ENCODE measurements at places on chromosomes 3 and 15.

DNA sequence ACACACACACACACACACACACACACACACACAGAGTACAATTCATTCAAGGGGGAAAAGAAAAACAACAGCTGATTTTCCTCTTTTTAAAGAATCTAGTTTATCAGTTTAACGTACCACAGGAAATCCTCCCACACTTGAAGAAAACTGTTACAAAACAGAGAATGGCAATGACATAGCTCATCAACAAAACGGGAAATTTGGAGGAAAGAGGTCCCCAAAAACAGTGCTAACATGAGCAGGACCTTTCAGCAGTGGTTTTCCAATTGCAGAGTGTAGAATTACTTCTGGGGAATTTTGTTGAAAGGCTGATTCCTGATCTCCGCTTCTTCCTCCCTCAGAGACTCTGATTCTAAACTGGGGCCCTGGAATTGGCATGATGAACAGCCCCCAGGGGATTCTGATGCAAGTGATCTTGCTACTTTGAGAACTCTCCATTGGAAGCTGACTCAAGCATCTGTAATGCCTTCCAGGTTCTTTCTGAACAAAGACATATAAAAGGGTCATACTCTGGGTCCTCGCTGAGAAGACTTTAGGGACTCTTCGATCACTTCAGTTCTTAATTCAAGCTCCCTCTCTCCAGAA, 442.6 kb upstream of the PROK2 start:
- no peak for DNase-seq

GRCh38 chr3:134737516-134737915, 57.5 kb upstream of the EPHB1 start:
- DNase-seq: no peak

DNA sequence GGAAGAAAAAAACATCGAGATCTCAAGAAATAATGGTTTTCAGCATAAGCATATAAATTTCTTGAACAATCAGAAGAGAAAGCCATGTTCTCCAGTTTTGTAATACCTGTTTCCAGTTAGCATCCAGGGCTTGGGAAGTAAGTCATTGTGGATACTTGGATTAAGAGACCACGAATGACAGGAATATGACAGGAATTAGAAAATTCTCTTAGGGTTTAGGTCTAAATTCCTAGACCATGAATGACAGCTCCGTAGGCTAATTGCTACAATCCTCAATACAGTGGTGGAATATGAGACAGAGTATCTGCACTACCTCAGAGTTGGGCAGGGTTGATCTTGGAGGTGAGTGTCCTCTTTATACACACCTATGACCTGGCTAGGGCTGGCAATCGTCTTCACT, 517.5 kb downstream of the NTRK3 start:
- DNase-seq: no peak

- DNase-seq: no peak
These were observed 52.4 kb downstream of the TBL1XR1 start for GRCh38 chr3:177144922-177145321.

GRCh38 chr3:100710261-100710968, 1.1 kb downstream of the TFG start:
- no peak for DNase-seq

DNA sequence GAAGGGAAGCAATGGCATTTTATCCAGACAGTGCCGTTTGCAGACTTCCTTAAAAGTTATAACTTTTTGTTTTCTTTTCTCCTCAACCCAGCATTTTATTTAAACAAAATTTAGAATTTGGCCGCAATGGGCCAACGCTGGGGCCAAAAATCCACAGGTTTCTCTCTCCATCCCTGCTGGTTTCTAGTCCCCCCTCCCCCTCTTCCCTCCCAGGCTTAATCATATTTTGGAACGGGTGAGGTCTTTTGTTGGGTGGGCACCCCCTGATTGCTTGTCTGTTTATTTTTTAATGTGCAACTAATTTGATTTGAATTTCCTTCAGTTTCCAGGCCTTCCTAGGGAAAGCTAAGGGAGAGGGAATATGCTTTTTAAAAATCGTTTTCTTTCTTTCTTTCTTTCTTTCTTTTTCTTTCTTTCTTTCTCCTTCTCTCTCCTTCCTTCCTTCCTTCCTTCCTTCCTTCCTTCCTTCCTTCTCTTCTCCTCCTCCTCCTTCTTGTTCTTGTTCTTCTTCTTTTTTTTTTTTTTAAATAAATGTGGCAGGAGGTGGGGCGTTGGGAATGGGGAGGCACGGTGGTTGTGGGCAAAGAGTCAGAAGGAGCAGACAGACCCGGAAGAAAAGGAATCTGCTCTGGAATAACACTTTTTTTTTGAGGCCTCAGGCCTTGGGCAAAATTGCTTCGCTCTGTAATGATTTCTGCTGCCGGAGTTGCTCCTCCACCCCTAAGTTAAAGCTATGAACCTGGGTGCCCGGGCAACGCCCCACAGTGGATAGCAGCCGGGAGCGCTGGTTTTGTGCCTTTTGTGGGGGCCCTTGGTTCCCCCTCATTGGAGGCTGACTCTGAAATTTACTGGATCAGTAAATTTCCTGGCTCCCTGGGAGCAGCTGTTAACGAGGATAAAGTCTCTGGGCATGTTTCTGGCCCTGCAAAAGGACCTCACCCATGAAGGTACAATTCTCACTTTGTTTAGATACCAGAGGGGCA, 1.9 kb downstream of the FNDC3B start:
- DNase-seq: no peak

GRCh38 chr15:48869966-48870365, 8.0 kb upstream of the EID1 start:
- DNase-seq: no peak

- DNase-seq: no peak
These were observed 480.5 kb upstream of the PROK2 start for GRCh38 chr3:72265256-72266015.

DNA sequence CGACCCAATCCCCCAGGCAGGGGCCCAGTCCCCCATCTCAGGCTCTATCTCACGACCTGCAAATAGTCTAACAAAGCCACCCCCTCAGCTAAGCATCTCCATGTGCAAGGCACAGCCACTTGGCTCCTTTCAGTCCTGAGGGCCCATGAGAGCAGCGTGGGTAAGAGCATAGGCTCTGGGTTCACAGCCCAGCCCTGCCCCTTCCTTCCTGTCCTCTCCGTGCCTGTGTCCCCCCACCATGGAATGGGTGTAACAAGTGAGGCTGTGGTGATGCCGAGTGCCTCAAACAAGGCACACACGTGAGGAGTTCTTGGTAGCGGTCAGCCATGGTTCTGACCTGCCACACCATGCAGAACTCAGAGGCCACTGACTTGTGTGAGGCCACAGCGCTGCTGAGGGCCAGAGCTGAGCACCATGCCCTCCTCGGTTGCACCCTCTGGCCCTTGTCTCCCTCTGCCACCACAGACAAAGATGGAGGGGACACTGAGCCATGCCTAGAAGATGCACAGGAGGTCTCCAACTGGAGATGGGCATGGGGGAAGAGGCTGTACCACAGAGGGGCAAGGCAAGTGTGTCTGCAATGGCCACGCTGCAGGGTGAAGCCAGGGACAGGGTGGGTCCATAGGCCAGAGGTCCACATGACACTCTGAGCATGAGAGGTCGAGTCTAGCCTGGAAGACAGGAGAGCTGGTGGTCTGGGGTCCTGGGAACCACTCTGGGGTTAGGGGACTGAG, 10.0 kb downstream of the TPRA1 start:
- DNase-seq: no peak

DNA sequence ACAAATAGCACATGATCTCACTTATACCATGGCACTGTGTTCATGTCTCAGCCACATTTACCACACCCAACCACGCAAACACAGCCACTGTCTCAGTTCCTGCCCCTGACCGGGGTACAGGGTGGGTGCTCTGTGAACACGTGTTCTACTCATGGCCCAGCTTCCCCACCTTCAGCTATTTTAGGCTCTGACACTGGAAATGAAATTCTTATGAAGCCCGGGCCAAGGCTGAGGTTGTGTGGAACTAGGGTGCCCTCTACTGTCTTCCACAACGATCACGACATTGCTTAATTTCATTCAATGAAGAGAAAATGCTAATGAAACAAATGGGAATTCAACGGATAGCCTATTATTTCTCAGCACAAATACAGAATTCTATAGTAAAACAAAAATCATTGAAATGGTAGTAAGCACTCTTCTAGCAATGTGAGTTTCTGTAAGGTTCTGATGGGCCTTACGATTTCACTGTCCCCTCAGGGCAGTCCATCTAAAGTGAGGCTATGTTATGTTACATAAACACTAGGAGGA, 2.1 kb upstream of the GABRA5 start:
- no peak for DNase-seq

DNA sequence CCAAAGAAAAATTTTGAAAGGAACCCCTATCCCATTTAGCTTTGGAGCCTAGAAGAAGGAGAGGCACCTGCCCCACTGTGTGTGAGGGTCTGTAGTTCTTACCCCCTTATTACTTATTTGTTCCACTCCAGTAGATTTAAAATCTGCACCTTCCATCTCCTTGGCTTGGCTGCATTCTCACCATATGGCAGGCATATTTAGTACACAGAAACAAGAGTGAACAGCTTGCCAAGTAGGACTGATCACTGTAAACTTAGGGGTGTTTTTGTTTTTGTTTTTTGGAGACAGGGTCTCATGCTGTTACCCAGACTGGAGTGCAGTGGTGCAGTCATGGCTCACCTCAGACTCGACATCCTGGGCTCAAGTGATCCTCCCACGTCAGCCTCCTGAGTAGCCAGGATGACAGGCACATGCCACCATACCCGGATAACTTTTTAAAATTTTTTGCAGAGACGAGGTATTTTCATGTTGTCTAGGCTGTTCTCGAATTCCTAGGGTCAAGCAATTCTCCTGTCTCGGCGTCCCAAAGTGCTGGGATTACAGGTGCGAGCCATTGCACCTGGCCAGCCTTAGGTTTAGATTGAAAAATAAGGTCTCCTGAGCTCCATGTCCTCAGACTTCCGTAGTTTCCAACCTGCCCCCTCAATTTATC, 14.1 kb upstream of the ANXA2 start:
- no peak for DNase-seq

GRCh38 chr3:136343873-136344555, 93.9 kb downstream of the PCCB start:
- peak; percentile 86 for DNase-seq

GRCh38 chr15:74801311-74801997, 11.2 kb upstream of the LMAN1L start:
- DNase-seq: no peak

DNA sequence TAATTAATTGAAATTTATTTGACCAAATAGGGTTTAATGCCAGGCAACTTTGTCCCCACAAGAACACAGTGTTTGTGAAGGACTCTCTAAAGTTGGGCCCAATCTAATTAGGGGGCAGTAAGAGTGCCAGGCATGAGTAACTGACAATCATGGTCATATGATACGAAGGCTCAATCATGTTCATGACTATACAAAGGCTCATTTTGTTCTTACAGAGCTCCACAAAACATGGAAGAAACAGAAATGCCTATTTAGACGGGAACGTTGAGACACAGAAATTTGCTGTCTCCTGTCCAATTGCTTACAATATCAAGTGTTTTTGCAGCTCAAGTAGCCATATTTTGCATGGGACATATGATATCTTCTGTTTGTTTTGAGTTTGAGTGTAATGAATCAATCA, 391.1 kb downstream of the SI start:
- no peak for DNase-seq

- no peak for DNase-seq
These were observed 29.2 kb upstream of the SV2B start for GRCh38 chr15:91070872-91071271.

- no peak for DNase-seq
These were observed 492.7 kb downstream of the CNTN3 start for GRCh38 chr3:74121761-74122160.

DNA sequence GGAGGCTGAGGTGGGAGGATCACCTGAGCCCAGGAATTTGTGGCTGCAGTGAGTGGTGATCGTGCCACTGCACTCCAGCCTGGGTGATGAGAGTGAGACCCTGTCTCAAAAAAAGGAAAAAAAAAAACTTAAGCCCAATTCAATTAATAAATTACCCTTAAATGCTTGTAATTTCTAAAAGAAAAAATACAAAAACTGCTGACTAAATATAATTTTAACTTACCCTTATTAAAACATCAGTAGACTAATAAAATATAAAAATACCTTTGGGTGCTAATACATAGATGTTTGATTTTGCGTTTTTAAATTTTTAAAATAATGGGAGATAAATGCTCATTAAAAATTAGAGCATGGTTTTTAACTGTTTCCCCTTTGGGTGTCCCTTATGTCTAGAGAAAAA, 17.5 kb upstream of the SLC25A26 start:
- no peak for DNase-seq

GRCh38 chr3:27114684-27115083, 254.5 kb downstream of the NEK10 start:
- DNase-seq: no peak

DNA sequence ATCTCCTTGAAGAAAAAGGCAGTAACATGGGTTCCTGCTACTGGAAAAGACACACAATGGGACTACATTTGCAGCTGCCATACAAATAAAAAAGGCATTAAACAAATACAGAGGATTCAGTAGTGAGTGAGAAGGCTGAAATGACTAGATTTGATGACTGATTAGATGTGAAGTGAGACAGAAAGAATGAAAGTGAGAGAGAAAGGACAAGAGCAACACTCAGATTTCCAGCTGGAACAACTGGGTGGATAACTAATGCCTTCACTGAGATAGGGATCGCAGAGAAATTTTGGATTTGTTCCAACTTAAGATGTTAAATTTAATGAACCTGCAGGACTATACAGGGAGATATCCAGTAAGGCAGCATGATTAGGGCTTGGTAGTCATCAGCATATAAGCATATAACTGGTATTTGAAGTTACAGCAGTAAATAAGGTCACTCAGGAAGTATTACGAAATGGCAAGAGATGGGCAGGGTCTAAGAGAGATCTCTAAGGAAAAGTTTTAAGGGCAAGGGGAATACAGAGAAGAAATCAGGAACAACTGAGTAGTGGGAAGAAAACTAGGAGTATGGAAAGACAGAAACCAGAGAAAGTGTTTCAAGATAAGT, 8.2 kb downstream of the OSBPL11 start:
- DNase-seq: no peak

DNA sequence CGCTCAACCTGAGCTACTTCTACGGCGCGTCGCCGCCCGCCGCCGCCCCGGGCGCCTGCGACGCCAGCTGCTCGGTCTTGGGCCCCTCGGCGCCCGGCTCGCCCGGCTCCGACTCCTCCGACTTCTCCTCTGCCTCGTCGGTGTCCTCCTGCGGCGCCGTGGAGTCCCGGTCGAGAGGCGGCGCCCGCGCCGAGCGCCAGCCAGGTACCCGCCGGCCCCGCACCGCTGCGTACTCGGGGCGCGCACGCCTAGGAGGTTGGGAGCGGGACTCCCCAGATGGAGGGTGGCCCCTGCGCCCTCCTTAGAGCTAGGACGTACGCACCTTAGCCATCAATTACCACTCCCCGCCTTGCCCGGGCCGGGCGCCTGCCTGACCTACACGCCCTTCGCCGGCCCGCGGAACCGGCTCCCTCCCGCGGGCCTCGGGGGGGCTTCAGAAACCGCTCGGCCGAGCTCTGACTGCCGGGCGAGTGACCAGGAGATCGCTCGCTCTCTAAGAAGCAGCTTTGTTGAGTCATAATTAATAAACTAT, 466 bp downstream of the NFKBIZ start:
- DNase-seq: peak; percentile 60

GRCh38 chr3:50194128-50194902, 2.9 kb downstream of the GNAT1 start:
- DNase-seq: peak; percentile 64

- DNase-seq: no peak
These were observed 250.0 kb downstream of the PLOD2 start for GRCh38 chr3:145911016-145911415.
